Kidney glomerular epithelial cell (primary cell): ENCODE measurements at places on chromosomes 4 and X.

GRCh38 chrX:20311505-20311904 lies 44.8 kb upstream of the RPS6KA3 start:
- no peak for DNase-seq

GRCh38 chr4:141501395-141501794 lies 135.0 kb upstream of the IL15 start:
- DNase-seq = no peak

DNA sequence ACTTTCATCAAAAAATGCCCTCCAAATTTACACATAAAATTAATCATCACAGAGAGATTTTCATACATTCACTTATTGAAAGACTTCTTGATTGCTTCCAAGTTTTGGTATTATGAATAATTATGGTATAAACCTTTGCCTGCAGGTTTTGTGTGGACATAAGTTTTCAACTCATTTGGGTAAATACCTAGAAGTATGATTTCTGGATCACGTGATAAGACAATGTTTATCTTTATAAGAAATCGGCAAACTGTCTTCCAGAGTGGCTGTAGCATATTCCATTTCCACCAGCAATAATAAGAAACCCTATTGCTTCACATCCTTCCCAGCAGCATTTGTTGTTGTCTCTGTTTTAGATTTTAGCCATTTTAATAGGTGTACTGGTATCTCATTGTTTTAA lies 1507.0 kb upstream of the IGFBP7 start:
- no peak for DNase-seq

DNA sequence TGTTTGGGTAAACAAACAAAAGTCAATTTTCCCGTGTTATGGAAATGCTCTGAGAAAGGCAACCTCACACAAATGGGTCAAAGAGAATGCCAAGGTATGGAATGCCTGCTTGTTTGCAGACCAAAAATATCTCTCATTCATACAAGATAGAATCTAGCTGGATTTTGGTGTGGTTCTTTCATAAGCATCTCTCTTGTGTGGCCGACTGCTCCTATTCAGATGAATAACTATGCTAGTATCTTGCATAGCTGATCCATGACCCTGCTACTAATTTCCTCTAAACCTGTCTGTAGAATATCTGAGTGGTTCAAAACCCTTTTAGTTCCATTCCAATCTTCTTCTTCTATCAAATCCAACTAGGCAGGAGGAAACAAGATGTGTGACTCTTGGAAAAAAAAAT lies 28.2 kb upstream of the SORBS2 start:
- DNase-seq = no peak

DNA sequence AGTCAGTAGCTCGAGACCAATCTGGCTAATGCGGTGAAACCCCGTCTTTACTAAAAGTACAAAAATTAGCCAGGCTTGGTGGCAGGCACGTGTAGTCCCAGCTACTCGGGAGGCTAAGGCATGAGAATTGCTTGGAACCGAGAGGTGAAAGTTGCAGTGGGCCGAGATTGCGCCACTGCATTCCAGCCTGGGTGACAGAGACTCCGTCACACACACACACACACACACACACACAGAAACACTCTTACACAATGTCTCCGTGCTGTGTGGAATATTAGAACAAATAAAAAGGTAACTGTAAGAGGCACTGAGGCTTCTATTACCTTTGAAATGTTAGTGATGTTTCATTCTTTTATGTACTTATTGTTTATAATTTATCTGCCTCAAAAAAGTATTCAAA lies 326.6 kb downstream of the GPAT3 start:
- no peak for DNase-seq

DNA sequence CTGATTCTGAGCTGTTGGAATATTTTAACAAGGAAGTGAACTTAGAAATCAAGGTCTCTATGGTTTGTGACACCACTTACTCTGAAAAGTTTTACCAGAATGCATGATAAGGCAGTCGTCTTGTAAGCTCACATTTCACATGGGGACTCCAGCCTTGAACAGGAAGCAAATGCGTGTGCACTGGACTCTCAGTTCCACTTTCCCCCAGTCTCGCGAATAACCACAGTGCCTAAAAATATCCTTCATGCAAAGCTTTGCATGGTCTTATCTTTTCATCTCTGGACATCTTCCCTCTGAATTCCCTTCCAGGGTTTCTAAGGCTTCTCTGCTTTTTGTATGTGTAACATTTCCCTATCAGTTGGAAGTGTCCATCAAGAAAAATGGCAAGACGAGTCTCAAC lies 581.8 kb downstream of the NLGN4X start:
- DNase-seq = no peak
